ENCODE measurements at places on chromosomes 2 and 18.

GRCh38 chr2:178234648-178235047 is 40.3 kb downstream of the OSBPL6 start:
- no peak for DNase-seq

DNA sequence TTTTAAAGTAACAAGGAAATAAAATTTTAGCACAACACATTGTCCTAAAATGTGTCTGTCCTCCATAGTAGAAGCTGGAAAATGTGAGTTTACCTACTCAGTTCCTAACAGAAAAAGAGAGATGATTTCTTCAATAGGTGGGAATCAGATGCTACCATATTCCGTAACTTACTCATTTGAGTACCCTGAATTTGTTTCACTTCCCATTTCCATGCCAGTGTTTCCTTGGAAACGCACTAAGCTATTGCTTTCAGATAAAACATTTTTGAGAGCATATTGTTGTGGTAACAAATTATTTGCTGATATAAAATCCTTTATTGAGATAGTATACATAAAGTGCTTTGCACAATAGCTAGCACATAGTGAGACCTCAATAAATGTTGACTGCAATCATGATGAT is 137.5 kb upstream of the BARD1 start:
- DNase-seq = no peak

DNA sequence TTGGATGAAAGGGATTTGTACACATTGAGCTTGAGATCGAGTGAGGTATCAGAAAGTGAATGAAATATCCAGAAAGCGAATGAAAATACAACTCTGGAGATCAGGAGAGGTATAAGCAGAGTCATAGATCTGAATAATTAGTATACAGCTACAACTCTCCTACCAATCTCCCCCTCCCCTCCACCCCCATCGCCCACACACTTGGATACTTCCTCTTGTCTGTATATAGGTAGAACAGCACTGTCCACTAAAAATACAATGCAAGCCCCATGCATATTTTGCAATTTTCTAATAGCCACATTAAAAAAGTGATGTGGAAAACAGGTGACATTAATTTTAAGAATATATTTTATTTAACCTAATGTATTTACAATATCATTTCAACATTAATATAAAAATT is 23.7 kb upstream of the WIPF1 start:
- no peak for DNase-seq

- DNase-seq = peak; percentile 75
Observed at GRCh38 chr2:11753886-11754699, 7.7 kb downstream of the LPIN1 start.

DNA sequence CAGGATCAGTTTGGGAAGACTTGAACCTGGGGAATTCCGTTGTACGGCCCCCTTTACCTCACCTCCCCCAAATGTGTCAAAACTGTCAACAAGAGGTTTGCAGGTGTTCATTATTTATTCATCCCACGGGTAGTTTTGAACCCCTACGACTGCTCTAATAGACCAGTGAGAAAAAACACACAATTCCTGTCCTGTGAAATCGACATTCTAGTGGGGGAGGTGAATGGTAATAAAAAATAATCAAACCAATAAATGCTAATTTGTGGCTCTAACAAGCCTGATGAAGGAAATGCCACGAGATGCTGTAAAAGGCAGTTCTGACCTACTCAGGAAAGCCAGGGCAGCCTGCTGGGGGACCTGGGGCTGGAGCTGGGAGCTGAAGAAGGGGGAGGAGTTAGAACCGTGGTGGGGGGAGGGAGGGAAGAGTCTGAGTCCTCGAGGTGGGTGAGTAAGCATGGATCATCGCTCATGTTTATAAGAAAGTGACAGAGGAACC is 463 bp upstream of the DNAJB2 start:
- DNase-seq = no peak

DNA sequence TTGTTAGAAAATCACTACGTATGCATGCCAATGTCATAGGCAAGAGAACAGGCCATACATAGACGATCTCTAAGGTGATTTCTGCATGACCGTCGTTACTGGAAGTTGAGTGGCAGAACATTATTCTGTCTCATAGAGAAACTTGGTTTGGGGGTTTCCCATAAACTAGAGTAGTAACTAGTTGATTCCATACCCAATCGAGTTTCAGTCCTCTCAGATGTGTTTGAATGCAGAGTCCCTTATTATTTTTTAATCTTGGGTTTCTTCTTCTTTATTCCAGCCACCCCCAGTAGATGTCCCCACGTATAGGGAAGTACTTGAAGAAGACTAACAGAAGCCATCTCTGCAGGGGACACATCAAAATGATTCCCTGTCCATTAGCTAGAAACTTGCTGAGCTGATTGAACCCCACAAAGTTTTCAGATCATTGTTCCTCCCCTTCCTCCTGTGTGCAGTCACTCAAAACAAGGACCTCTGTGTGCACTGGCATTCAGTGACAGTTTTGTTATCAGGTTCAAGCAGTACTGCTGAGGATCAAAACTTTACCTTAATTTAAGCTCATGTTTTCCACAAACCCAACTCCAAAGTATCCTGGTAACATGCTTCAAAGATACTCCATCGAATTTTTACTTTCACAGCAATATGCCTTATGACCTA is 68.4 kb upstream of the CDCA7 start:
- DNase-seq = no peak

DNA sequence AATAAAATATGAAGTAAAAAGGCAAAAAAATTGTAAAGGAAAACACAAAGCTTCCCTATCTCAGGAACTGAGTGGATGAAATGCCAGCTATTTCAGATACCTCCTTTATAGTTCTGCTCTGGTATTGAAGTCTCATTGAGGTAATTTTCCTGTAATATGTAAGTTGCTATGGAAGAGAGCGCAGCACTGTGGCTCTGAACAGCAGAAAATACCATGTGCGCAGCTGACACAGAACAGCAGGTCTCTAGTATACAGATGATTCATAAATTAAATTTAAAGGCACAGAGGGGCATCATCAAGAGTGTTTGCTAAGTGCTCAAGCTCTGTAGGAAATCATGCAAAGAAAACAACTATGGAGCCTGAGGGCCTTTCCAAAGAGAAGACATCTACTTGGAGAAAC is 315.3 kb upstream of the CDH7 start:
- DNase-seq = no peak

- no peak for DNase-seq
Observed at GRCh38 chr18:22267225-22267624, 97.8 kb downstream of the GATA6 start.

DNA sequence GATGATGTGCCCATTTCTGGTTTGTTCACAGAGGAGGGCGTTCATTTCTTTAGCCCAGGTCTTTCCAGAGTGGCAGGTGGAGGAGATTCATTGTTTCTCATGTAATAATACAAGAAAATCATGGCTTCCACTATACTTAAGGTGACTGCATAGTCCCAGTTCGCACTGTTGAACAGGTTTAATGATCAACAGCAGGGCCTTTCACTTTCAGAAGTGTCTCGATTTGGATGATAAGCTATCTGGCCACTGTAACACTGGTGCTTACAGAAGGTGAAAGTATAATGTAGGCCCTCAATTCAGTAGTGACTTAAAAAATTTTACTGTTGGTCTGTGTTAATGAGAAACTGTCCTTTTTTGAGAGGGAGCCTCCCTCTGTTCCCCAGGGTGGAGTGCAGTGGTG is 1.4 kb downstream of the RMC1 start:
- no peak for DNase-seq

- DNase-seq = no peak
Observed at GRCh38 chr2:239721991-239722759, 303.0 kb downstream of the NDUFA10 start.

DNA sequence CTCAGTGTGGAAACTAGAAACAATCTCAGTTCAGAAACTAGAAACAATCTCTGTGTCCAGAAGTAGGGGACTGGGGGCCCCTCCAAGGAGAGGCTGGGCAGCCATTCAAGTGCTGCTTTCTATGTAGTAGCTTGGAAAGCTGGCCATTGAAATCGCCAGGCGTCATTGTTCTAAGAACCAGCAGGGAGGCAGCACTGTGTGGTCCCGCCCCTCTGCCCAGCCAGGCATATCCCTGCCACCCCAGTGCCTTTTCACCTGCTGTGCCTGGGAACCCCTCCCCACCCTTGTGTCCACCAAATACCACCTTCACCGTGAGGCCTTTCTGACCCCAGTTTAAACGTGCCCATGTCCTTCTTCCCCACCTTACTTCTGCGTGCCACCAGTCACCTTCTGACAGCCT is 221.6 kb downstream of the GBX2 start:
- no peak for DNase-seq

DNA sequence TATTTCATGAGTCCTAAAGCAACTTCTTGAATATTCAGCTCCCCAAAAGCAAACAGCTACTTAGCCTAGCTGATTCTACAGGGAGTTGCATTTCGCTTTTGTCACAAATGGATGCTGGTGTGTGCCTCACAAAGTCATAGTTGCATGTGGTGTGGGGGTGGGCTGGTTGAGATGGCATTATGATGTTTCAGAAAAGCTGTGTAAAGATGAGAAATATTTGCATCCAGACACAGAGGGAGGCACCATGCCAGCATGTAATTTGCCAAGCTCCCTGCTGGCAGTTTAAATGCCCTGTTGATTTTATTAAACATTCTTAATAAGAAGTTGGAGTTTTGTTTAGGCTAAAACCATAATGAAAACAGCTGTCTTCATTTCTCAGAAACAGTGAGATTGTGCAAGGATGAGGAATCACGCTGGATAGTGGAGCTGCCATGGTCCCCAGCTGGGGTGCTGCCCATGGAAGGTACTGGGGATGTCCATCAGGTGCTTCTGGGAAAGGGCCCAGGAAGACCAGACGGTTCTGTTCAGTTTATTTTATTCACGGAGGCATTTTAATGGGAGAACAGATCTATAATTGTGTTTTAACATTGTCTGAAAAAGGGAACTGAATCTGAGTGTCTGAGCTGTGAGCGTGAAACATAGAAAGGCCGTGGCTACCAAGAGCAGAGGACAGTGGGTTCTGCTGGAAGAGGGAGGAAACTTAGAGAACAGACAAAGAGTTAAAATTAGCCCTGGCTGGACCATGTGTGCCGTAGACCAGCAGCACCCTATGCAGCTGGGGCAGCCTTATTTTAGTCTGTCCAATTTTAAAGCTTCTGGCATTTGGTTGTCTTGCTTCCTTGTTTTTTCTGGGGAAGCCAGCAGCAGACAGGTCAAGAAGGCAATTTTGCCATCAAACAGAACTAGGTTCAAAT is 177.1 kb downstream of the FAM210A start:
- no peak for DNase-seq

- DNase-seq = no peak
Observed at GRCh38 chr2:60316381-60317033, 236.9 kb downstream of the BCL11A start.

DNA sequence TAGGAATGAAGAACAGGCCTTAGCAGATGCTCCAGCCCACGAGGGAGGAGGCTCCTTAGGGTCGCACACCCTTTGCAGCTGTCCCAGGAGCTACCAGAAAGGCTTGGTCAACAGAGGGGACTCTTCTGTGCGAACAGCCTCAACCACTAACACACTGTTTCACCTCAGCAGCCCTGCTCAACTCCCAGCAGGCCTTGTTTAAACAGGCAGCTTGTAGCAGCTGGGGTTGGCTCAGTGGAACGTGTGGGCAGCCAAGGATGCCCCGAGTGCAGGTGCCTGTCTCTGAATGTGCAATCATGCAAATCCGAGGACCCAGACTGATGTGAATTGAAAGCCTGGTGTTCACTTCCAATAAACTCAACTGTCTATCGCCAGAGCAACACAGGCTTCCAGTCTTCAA is 88.7 kb upstream of the CXCR4 start:
- DNase-seq = no peak

- DNase-seq = no peak
Observed at GRCh38 chr2:173680574-173680973, 284.6 kb downstream of the SP3 start.

- DNase-seq = no peak
Observed at GRCh38 chr2:54666131-54666633, 57.3 kb upstream of the EML6 start.

GRCh38 chr2:135532581-135532980 is 1.3 kb downstream of the R3HDM1 start:
- DNase-seq = no peak

DNA sequence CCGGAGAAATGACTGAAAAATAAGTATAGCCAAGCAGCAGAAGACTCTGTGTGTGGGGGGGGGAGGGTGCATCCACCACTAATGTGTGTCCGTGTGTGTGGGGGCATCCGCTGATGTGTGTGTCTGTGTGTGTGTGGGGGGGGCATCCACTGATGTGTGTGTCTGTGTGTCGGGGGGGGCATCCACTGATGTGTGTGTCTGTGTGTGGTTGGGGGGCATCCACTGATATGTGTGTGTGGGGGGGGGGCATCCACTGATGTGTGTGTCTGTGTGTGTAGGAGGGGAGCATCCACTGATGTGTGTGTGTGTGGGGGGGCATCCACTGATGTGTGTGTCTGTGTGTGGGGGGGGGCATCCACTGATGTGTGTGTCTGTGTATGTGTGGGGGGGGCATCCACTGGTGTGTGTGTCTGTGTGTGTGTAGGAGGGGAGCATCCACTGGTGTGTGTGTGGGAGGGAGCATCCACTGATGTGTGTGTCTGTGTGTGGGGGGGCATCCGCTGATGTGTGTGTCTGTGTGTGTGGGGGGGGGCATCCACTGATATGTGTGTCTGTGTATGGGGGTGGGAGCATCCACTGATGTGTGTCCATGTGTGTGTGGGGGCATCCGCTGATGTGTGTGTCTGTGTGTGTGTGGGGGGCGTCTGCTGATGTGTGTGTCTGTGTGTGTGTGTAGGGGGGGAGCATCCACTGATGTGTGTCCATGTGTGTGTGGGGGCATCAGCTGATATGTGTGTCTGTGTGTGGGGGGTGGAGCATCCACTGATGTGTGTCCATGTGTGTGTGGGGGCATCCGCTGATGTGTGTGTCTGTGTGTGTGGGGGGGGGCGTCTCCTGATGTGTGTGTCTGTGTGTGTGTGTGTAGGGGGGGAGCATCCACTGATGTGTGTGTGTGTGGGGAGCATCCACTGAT is 125.0 kb downstream of the NFATC1 start:
- no peak for DNase-seq

DNA sequence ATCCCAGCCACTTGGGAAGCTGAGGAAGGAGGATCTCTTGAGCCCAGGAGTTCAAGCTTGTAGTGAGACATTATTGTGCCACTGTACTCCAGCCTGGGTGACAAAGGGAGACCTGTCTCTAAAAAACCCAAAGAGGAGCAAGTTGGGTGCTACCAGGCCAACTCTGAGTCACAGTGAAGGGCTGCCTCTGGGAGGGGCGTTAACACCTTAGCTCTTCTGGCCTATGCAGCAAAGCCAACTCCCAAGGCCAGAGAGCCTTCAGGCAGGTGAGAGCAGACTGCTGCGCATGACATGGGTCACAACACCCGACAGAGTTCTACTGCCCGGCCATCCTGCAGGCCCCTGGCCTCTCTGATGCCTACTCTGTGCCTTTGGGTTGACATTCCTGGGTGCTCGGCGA is 32.6 kb upstream of the ATG16L1 start:
- no peak for DNase-seq

GRCh38 chr2:103153580-103154284 is 391.9 kb downstream of the TMEM182 start:
- DNase-seq = no peak

- DNase-seq = no peak
Observed at GRCh38 chr18:32610176-32610575, 139.5 kb upstream of the GAREM1 start.

Data from stimulated activated CD8-positive, alpha-beta memory T cell treated with anti-CD3 and anti-CD28 coated beads, Interleukin-7, amount 100 ng/mL, for 48 hours (primary cell).